Uterus (tissue), 4 donors: ENCODE measurements at places on chromosomes 12 and 14. TPM values are rescaled to one million over a fixed set of nuclear protein-coding genes. Genes with fewer than 3 reads are reported as not detected.

HRK gene
- not detected for total RNA-seq

CMAS gene
- 41.5 TPM for total RNA-seq

COCH gene
- total RNA-seq: not detected

GRCh38 chr12:11748903-11749302, 99.4 kb downstream of the ETV6 start:
- no peak for DNase-seq
- H3K4me1 ChIP-seq: no peaks in the 10 kb centered on the region
- H3K36me3 ChIP-seq: no peaks in the 10 kb centered on the region
- H3K27ac ChIP-seq: no peak overlapping the region

GRCh38 chr12:67504026-67504425, 144.5 kb upstream of the DYRK2 start:
- no peak overlapping the region for H3K27ac ChIP-seq
- no peaks in the 10 kb centered on the region for H3K4me1 ChIP-seq
- no peak for DNase-seq
- no peak overlapping the region for H3K4me3 ChIP-seq
- no peaks in the 10 kb centered on the region for H3K36me3 ChIP-seq

SLIRP gene
- 72.9 TPM for total RNA-seq

DNA sequence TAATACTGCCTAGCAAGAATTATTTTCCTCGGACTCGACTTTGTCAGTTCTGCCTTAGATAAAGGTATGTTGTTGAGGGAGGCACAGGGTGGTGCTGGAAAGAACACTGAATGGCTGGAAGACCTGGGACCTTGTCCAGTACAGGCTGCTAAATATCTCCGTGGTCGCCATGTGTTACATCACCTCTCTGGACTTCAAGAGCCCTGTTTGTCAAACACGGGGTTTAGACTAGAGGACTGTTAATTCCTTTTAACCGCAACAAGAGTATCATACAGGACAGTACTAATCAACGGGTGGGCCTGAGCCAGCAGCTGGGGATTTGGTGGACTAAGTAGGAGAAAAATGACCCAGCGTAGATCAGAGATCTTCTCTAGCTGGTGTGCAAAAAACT, 476.3 kb downstream of the LRIG3 start:
- no peak overlapping the region for H3K27ac ChIP-seq
- DNase-seq: no peak
- H3K36me3 ChIP-seq: no peaks in the 10 kb centered on the region
- no peaks in the 10 kb centered on the region for H3K4me1 ChIP-seq
- H3K4me3 ChIP-seq: no peak overlapping the region
- H3K27me3 ChIP-seq: no peaks in the 10 kb centered on the region

GRCh38 chr12:4483885-4484823, 38.5 kb upstream of the FGF6 start:
- no peak for DNase-seq
- H3K4me1 ChIP-seq: no peaks in the 10 kb centered on the region
- H3K27me3 ChIP-seq: no peaks in the 10 kb centered on the region
- H3K36me3 ChIP-seq: no peaks in the 10 kb centered on the region

- no peaks in the 10 kb centered on the region for H3K36me3 ChIP-seq
- no peaks in the 10 kb centered on the region for H3K4me1 ChIP-seq
- H3K27me3 ChIP-seq: no peaks in the 10 kb centered on the region
- H3K27ac ChIP-seq: no peak overlapping the region
- H3K4me3 ChIP-seq: no peak overlapping the region
Measured at GRCh38 chr14:91065266-91065665, 4.8 kb upstream of the RPS6KA5 start.
